ENCODE measurements at places on chromosomes 2 and 18.

DNA sequence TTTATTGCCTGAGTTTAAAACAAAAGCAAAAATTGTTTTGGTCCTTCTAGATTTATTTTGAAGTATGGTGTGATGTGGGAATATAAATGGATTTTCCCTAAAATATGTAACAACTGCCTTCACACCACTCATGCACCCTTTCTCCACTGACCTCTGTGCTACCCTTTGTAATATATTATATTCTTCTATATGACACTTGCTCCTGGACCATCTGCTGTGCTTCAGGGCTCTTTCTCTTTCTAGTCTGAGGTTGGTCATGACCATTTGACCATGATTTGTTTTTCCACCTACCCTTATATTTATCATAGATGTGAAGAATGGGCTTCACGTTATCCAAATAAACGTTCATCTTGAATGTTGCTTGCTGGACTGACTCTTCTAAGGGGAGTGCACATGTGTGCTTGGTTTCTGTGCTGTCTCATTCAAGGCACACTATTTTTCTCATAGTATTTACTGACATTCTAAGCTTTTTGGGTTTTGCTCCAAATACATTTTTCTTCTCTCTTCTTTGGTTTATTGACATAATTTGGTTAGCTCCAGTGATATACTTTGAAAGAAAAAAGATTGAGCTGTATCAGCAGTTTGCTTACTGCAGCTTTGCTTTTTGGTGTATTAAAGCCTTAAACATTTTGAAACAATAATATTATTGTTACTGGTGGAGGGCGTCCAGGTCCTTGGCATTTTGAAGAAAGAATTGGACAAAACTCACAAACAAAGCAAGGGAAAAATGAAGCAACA, 61.8 kb downstream of the VWA3B start:
- no peak for DNase-seq

DNA sequence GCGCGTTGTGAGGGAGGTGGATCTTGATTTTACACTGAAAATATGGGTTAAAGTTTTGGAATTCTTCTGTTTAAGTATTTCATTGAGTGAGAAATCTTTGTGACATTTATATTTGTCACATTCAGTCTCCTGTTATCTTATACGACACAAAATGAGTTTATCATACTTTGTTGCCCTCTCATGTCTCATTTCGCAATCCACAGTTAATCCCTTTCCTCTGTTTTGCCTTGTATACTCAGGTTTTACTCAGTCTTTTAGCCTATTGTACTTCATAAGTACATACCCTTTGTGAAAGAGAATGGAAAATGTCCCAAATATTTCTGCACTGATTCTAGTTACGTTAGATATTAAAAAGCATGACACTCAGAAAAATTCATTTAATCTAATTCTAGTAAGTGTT, 142.7 kb downstream of the ATP9B start:
- no peak for DNase-seq

- peak; percentile 33 for DNase-seq
Observed at GRCh38 chr2:227890495-227891079, 19.2 kb downstream of the DAW1 start.

DNA sequence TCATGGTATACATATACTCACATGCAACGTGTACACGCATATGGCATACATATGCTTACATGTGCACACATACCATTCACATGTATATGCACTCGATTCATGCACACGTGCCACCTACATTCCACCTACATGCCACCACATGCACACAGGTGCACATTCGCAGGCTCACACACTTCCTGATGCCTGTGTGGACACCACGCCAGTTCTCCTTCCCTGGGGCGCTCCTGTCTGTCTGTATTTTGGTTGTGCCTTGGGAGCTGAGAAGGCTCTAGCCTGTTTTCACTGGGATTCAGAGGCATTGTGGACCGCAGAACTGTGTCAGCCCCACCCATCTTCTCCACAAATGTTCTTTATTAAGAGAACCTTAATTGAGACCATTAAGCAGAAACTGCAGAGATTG, 96.6 kb upstream of the CTDP1 start:
- DNase-seq = no peak

DNA sequence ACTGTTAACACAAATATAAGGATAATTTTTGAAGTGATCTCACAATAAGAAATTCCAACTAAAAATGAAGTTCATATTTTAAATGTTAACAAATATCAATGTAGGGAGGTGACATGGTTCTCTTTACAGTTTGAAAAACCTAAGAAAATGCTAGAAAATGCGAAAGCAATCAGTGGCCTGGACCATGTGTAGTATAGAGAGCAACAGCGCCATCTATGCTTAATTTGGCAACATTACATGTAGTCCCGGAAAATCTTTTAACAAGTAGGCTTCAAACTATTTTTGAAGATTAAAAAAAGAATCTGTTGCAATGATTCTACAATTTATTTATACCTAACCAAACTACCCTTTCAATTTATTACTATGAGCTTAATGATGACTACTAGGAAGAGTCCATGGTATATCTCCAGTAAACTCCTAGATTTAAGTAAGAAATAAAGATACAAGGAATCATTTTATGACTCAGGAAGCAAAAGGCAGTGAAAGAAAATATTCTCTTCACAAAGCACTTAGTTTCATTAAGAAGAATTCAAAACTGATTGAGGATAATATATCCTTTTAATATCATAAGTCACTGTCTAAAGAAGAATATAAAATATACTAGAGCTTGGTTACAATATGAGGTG, 33.3 kb downstream of the NDUFA10 start:
- DNase-seq = no peak

DNA sequence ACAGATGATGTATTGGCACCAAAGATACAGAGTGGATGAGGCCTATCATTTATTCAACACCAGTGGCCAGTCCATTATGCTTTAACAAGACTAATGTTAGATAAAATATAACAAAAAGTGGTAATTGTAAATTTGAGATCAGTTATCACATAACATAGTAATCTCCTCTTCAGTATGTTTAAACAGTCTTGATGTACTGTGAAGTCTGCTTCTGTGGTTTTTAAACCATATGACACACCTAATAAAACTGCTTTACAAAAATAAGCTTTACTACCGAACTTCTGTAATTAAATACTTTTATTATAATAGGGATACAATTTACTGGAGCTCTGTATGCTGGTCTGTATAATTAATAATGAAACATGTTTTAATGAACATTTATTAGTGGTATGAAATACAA, 2156.1 kb upstream of the CELF4 start:
- DNase-seq = no peak

DNA sequence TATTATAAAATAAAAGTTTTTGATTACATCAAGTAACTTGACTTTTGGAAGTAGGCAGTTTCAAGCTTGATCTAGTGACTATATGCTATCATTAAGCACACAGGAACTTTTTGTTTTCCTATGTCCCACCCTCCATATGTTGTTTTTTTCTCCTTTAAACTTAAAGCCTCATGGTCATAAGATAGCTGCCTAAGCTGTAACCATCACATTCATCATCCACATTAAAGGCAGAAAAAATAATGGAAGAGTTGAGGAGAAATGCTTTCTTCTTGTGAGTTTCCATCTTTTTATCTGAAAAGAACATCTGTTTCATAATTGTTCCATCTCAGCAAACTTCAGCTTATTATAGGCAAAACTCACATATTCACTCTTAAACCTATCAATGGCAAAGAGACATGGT, 630.4 kb downstream of the STK39 start:
- no peak for DNase-seq

DNA sequence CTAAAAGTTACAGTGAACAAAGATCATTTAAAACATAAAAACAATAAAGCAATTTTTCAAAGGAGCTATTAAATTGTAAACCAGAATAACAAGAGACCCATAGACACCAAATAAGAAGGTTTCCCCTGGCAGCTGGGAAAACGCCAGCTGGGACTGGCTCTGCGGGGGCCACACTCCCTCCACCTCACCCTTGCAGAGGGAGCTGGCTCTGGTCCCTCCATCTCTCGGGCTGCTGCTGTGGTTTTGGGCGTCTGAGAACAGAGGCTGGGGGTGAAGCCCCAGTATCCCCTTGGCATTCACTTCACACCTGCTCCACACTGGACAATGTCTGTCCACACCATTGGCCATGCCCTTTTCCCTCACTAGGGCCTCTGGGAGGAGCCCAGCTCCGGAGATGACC, 62.1 kb upstream of the OTOS start:
- DNase-seq = no peak

GRCh38 chr2:204722207-204722606, 176.9 kb downstream of the PARD3B start:
- no peak for DNase-seq

DNA sequence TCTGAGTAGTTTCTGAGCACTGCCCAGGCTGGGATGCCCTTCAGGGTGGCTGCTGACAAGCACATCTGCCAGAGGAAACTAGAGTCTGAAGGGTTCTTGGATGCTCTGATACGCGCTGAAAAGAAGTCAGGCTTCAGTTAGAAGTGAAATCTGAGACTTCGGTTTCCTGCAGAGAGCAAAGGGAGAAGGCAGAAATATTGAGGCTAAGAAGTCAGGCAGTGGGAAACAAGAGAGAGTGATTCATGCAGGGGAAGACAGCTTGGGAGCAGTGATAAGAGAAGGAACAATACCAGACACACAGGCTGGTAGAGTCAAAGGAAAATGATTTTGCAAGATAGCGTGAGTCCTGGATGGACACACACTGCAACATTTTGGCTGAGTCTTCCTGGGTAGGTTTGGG, 51.0 kb upstream of the BOD1L2 start:
- no peak for DNase-seq

- DNase-seq = no peak
Observed at GRCh38 chr2:145156199-145156598, 636.3 kb upstream of the ZEB2 start.

GRCh38 chr2:73418343-73418742, 32.7 kb downstream of the ALMS1 start:
- no peak for DNase-seq

GRCh38 chr2:236555481-236555880, 14.1 kb upstream of the ACKR3 start:
- no peak for DNase-seq

DNA sequence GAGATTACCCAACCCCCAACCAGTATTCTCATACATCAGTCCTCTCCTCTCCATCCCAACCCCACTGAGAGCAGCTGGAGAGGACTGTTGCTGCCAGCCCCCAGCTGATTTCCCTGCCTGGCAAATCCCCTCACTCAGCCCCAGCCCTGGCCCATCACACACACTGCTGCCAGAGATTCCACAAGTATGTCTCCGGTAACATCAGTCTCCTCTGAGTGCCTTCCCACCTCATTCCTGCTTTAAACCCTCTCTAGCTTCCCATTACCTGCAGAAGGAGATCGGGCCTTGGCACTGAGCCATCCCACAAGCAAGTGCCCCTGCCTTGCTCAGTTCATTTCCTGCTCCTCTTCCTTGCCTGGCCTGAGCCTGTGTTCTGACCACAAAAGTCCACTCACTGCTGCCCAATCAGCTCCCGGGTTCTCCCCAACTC, 50.6 kb upstream of the ZFP36L2 start:
- DNase-seq = peak; percentile 37

DNA sequence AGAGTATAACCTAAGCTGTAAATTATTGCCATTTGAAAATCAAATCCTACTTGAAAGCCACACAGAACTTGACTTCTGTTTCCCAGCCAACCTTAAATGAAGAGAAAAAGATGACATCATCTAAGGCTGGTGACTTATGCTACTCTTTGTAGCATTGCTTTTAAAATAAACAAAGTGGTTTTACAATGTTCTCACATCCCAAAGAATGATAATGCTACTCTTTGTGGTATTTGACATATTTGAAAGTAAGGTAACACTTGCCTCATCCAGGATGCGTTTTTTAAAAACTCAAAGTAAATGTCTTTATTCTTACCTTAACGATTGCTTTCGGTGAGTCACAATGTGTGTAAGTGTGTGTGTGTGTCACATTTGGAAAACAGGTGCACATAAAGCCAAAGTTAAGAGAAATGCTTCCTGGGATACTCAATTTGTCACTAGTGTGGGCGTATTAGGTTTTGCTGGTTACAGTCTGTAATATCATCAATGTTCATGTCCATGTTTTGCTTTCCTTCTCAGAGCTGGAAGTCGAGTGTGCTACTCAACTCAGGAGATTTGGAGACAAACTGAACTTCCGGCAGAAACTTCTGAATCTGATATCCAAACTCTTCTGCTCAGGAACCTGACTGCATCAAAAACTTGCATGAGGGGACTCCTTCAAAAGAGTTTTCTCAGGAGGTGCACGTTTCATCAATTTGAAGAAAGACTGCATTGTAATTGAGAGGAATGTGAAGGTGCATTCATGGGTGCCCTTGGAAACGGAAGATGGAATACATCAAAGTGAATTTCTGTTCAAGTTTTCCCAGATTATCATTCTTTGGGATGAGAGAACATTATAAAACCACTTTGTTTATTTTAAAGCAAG, 2.6 kb downstream of the PMAIP1 start:
- DNase-seq = no peak

DNA sequence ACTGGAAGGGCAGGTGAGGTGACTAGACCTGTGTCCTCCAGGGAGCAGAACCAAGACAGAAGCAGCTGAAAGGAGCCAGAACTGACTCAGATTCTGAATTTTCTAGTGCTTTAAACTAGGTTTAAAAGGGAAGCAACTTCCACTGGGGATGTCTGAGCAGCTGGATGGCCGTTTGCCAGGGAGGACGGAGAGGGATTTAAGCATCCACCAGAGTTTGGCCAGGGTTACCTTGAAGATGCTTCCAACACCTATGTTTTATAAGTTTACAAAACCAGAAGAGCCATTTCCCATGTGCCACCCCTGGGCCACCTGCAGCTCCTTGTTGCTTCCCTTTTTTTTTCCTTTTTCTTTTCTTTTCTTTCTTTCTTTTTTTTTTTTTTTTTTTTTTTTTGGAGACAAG, 48.6 kb upstream of the RBM44 start:
- DNase-seq = no peak

- DNase-seq = no peak
Observed at GRCh38 chr2:11430729-11431128, 35.2 kb downstream of the E2F6 start.

- DNase-seq = no peak
Observed at GRCh38 chr2:117065912-117066311, 748.6 kb upstream of the DDX18 start.

GRCh38 chr18:42163321-42163720, 208.3 kb downstream of the PIK3C3 start:
- no peak for DNase-seq

DNA sequence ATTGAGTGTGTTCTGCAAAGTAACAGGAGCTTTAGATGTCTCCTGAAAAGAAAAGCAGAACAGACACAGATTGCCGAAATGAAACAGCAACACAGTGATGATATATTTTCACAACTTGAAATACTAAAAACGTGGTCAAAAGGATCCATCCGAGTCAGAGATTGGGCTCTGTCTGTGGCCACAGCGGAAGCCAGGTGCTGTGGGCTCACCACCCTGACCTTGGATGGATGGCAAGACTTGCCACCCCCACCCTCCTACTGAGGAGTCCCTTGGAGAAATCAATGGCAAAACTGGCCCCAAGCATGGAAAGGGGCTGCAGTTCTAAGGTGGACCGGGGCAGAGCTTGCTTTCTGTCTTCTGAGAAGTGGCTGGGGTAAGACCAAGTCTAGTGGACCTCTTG, 31.4 kb upstream of the ACKR3 start:
- DNase-seq = no peak

GRCh38 chr2:98072442-98072841, 14.5 kb upstream of the VWA3B start:
- no peak for DNase-seq

Data from NCI-H226 (cell line).